ENCODE measurements at places on chromosomes 6 and 20.

DNA sequence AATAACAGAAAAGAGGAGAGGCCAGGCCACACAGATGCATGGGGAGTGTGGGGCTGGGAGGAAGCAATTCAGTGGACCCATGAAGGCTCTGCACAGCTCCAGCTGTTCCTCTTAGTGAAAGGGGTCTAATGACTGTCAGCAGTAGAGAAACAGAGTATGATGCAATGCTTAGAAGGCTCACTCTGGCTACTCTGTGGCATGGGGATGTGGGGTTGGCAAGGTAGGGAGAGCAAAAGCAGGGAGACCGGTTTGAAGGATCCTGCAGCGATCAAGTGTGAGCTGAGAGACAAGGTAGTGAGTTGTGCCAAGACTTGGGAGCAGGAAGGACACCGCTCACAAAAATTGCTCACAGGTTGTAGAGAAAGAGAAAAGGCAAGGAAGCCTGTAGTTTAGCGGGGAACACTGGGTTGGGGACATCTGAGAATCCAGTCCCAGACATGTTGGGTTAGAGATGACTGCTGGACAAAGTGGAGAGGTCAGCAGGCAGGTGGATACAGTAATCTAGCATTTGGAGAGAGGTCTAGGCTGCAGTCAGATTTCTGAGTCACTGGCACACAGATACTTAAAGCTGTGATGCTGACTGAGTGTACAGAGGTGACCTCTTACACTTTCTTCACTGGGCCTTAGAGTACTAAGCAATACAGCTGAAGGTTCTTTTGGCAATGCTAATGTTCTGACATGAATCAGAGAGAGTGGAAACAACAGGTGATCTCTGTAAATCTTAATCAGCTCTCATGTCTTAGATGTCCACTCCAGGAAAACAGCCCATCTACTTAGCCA, 27.1 kb downstream of the NAPB start:
- DNase-seq, result no peak

- DNase-seq, result no peak
Observed at GRCh38 chr6:168213121-168213524, 106.5 kb downstream of the DACT2 start.

DNA sequence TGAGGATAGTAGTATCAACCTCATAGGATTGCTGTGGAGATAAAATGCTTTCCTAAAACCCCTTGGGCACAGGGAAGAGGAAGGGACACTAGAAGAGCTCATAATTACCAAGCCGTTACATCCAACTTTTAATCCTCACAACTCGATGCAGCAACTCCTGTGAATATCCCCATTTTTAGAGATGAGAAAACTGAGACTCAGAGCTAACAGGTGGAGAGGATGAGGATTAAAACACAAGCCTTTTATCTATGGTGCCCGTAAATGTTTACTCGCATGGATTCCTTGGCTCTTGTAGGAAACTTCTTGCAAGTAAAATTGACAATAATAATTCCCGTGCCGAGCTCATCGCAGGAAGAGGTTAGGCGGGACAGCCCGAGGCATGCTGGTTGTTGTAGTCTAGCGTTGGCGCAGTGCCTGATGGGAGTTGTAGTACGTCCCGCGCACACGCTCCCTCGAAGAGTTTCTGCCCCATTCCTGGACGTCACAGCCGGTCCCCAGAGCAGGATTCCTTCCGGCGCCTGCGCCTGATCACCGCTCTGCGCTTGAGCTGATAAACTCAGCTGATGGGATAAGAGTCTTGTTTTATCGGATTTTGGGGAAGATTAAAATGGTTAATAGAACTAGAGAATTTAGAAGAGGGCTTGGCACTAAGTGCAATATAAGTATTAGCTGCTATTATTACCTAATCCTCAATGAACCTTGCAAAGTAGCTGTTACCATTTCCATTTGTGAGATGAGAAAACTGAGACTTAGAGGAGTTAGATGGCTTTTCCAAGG, 2.8 kb upstream of the UBE2V1 start:
- DNase-seq, result peak; percentile 70

- no peak for DNase-seq
Observed at GRCh38 chr6:13814938-13815575, 700 bp upstream of the MCUR1 start.

- no peak for DNase-seq
Observed at GRCh38 chr20:61575151-61575937, 323.3 kb downstream of the CDH4 start.

- DNase-seq, result no peak
Observed at GRCh38 chr20:3123542-3123941, 36.1 kb downstream of the FASTKD5 start.

- DNase-seq, result no peak
Observed at GRCh38 chr20:2602046-2602735, 50.2 kb upstream of the NOP56 start.

GRCh38 chr6:149910721-149911151, 12.2 kb downstream of the RAET1G start:
- no peak for DNase-seq

DNA sequence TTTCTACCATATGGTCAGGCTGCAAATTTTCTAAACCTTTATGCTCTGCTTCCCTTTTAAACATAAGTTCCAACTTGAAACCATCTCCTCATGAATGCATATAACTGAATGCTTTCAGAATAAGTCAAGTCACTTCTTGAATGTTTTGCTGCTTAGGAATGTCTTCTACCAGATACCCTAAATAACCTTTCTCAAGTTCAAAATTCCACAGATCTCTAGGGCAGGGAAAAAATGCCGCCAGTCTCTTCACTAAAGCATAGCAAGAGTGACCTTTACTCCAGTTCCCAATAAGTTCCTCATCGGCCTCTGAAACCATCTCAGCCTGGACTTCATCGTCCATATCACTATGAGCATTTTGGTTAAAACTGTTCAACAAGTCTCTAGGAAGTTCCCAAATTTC, 1011.2 kb upstream of the CITED2 start:
- DNase-seq, result no peak

DNA sequence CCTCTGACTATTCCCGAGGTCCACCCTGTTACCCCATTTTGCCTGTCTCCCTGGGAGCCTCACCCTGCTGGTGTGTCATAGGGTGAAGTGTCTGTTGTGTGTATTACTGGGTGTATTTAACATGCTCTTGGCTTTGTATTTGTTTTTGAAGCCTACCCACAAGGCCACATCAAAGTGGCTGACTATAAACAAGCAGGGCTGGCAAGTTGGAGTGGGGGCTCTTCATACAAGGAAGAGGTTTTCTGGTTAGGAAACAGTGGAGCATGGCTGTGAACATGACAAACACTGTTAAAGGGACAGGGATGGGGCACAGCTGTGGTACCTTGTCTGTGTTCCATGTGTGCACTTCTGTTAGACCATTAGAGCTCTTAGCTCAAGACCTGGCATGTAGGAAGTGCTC, 26.3 kb downstream of the HECA start:
- DNase-seq, result peak; percentile 33

DNA sequence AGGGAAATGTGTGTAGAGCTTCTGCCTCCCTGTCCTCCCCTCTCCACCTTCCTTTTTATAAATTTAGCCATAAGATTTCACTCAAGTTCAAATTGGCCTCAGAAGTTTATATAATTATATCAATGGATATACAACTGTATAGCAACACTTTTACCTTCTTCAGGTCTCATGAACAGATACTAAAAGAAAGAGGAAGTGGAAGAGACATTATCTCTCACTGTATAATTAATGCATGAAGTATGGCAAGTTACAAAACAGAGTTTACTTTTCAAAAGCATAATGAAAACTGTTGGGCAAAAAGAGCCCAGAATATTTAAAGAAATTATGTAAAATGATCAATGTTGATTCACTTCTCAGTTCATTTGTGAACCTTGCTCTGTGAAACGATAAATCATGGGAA, 99.7 kb downstream of the PDE7B start:
- DNase-seq, result no peak
